ENCODE measurements at places on chromosomes 6 and 20. TPM values are rescaled to one million over a fixed set of nuclear protein-coding genes. Genes with fewer than 3 reads are reported as not detected.

DNA sequence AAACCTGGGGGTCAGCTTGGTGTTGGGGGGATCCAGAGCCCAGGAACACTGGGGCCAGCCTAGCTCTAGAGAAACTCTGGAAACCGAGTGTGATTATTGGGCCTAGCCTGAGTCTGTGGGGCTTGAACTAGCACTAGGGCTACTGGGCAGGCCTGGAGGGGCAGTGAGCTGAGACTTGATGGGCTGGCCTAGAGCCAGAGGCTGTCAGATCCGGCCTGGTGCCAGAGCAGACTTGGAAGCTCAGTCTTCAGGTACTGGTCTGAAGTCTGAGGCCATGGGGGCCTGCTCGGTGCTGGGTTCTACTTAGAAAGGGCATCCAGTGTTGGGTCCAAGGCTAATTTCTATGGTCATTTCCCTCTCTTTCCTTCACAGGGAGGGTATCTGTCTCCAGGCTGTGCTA lies 2.7 kb downstream of the DEFB112 start:
- no peak for DNase-seq

DNA sequence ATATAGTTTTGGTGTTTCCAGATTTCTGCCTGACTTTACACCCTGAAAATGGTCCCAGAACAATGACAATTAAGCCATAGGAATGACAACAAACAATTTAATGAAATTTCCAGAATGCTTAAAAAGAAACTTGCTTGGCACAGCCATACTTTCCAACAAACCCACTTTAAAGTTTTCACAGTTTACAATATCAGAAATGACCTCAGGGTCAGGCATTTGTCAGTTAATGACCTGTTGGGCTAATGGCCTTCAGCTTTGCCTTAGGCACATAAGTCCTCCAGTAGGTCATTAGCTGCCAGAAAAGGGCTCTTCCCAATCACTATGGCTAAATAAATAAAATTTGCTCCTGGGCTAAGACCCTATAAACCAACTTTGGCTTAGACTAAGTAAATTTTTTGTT lies 144.6 kb upstream of the BEND3 start:
- no peak for DNase-seq

GRCh38 chr6:40733290-40733689 lies 146.1 kb upstream of the LRFN2 start:
- no peak for DNase-seq

DNA sequence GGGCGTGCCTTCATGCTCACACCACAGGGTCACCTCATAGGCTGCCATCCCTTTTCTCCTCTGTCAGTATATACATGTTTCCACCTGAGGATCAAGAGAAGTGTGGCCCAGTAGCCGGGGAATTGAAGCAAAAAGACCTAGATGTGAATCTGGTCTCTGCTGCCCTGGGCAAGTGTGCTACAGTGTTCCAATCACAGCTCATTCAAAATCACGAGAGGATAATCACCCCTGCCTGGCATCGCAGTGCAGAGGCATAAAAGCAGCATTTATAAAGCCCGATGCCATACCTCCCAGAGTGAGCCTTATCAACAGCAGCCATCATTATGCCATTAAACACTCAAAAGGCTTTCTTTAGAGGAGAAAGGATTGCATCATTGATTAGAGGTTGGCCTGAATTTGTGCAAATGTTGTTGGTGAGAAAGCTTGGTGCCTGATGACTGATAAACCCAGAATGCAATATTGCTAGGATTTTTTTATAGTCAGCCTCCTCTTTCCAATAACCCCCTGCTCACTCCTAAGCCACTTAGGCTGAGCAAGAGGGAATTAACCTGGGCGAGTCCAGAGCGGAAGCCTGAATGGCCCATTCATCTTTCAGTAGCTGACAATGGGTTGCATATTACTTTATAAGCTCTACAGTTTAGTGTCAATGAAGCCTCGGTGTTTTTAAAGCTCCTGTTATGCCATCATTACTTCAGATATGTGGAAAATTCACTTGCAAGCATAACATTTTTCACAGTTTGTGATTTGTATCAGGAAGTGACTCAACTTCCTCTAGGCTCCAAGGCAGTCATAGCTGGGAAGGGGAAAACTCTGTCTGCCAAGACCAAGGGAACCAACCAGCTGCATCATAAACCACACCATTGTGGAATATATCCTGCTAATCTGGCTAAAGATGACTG lies 92.5 kb upstream of the NXT1 start:
- DNase-seq: no peak

- DNase-seq: no peak
Measured at GRCh38 chr6:148887181-148887580, 140.4 kb downstream of the UST start.

- no peak for DNase-seq
Measured at GRCh38 chr6:77633993-77634715, 18.7 kb upstream of the MEI4 start.

DNA sequence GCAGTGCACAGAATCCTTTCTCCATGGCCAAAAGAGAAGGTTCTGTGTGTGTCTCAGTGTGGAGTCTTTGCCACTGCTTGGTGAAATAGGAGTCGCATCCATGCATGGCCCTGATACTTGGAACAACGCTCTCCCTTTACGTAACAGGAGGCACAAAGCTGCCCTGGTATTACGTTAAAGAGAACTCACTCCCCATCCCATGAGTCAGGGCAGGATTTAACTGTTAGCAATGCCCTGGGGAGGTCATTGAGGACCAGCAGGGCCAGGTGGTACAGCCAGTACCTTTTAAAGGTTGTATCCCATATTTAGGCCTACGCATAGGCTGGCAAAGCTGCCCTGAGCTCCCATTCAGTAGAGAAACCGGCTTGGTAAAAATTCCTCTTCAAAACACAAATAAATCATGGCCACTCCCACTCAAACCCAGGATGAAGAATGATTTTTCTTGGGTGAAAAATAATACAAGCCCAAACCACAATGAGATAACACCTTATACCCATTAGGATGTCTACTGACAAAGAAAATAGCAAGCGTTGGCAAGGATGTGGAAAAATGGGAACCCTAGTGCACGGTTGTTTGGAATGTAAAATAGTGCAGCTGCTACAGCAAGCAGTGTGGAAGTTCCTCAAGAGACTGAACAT lies 37.1 kb downstream of the MYLK4 start:
- no peak for DNase-seq

DNA sequence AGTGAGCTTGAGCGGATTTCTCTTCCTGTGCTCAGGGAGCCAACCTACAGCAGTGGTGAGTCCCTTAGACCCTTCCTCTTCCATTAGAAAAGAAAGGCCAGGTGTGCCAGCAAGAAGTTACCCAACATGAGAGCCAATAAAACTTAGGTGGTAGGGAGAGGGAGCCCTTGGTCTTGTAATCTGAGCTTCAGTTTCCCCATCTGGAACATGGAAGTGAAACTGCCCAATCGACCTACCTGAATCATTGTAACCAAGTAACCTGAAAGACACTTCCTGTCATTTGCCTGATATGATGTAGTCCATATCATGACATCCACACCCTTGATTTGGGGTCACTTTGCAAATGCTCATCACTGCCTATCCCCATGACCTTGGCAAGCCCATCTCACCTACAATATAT lies 66.4 kb downstream of the MDGA1 start:
- DNase-seq: no peak

- DNase-seq: no peak
Measured at GRCh38 chr6:151440930-151441329, 11.0 kb downstream of the RMND1 start.

DNA sequence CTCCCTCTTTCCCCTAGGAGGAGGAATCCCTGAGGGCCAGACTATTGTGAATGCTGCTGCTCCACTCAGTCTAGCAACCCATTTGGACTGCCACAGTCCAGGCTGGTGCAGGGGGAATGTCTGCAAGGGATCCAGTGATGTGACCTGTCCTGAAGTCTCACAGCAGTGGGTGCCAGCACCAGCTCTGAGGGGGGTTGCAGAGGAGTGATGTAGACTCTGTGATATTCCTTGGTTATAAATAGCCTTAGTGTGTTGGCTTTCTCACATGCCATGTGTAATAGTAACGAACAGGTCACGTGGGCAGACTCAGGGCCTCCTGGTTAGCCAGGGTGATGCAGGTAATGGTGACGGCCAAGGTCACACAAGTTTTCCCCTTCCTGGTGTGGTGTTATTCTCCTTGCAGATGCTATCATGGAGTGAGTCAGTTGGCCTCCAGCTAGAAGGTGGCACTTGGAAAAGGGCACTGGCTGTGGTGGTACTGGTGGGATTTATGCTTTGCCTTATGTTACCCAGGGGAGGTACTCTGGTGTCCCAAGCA lies 404.4 kb downstream of the UTRN start:
- DNase-seq: no peak

DNA sequence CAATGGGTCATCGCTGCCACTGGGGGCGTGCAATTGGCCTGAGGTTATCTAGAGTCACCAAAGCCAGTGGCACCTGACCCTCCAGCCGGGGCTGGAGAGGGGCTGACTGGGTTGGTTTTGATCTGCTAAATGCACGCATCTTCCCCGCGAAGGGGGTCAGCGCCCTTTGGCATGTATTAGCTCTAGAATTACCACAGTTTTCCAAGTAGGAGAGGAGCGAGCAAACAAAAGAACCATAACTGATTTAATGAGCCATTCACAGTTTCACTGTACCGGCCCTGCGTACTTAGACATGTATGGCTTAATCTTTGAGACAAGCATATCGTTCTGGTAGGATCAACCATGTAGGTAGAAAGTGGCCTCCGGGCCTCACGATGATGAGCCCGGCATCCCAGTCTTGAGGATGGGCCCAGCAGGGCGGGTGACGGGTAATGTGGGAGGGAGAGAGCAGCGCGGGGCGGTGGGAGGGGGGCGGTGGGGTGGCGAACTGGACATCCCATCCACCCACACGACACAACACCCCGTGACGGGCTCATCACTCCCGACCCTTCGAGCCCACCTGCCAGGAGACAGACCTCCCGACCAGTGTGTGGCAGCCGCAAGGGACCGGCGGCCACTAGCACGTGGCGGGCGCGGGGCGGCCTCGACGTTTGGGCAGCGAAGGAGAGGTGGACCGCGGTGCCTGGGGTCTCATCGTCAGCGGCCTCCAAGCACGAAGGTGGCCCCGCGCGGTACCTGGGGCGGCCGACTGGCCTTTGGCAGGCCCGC lies 1957.5 kb upstream of the DEFB115 start:
- no peak for DNase-seq

DNA sequence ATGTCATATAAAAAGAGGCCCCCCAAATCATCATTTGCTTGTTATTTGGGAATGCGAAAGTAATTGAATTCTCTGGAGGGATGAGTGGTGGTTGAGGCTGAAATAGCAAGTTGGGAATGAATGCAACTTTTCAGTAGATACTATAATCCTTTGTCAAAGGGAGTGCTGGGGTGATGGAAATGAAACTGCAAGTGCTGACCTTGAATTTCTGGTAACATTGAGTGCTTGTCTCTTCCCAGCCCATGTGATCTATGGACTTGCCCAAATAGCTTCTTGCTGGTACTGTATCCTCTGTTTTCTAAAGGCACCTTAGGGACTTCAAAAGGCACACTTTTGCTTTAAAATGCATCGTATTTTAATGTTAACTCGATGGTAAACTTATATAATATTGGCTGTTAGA lies 14.8 kb downstream of the PAQR8 start:
- DNase-seq: no peak

DNA sequence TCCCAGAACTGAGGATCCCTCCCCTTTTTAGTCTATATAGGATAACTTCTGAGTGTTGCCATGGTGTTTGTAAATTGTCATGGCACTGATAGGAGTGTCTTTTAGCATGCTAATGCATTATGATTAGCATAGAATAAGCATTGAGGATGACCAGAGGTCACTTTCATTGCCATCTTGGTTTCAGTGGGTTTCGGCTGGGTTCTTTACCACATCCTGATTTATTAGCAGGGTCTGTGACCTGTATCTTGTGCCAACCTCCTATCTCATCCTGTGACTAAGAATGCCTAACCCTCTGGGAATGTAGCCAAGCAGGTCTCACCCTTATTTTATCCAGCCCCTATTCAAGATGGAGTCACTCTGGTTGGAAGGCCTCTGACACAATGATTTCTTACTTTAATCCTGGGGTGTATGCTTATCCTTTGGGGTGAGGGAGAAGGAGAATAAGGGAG lies 19.6 kb downstream of the WFDC2 start:
- DNase-seq: no peak

DNA sequence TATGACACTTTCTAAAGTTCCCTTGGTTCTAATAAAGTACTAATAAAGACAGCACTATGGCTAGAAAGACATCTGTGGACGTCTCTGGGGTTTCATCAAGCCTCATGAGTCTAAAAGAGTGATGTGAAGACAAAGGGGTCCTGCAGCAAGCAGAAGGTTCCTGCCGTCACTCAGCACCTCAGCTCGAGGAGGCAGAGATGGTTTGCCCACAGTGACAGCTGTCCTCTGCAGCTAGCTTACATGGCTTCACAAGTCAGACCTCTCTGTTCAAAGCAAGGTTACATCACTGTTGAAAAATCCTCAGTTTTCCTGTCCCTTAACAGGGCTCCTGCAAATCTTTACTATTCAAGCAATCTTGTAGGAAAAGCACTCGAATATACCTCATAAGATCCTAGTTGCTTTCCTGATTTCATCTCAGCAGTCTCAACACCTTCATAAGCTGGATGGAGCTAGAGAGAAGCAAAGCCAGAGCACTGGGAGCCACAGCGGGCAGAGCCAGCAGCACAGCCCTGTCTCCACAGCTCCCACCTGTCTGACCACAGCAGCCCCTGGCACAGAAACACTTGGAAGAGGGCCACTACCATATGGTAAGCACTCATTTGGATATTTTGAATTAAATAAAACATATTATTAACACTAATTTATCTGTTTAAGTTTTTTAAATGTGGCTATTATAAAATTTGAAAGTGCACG lies 202.3 kb downstream of the GMDS start:
- DNase-seq: no peak

GRCh38 chr20:3786126-3786484 lies 435 bp downstream of the CENPB start:
- DNase-seq: no peak

GRCh38 chr6:145194389-145194788 lies 540.9 kb downstream of the EPM2A start:
- no peak for DNase-seq

DNA sequence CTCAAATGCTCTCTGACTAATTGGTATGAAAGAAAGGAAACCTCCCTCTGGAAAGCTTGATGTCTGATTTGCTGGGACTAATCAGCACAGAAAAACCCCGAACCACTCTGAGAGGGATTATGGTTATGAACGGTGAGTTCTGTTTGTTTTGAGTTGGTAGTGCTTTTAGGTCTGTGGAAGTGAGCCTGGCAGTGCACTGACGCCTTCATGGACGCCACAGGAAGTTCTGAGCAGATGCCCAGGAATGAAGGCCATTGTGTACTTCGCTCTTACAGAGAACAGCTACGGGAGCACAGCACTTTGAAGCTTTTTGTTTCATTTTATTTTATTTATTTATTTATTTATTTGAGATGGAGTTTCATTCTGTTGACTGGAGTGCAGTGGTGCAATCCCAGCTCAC lies 754.1 kb downstream of the QKI start:
- DNase-seq: no peak

GRCh38 chr6:45806172-45806571 lies 209.5 kb downstream of the CLIC5 start:
- DNase-seq: no peak

GRCh38 chr6:162029873-162030576 lies 697.5 kb downstream of the PRKN start:
- DNase-seq: no peak

The TRIM38 gene
- 2.5 TPM for total RNA-seq

The HFE gene
- total RNA-seq: 6.4 TPM

The HLA-DMB gene
- 3.6 TPM for total RNA-seq

The LCA5 gene
- 2.7 TPM for total RNA-seq

The OPN5 gene
- total RNA-seq: not detected

The SMIM13 gene
- total RNA-seq: 9.0 TPM
